ENCODE measurements at places on chromosomes 7 and 10.

- no peak for DNase-seq
These were observed 709.0 kb downstream of the GRID1 start for GRCh38 chr10:85657476-85658113.

DNA sequence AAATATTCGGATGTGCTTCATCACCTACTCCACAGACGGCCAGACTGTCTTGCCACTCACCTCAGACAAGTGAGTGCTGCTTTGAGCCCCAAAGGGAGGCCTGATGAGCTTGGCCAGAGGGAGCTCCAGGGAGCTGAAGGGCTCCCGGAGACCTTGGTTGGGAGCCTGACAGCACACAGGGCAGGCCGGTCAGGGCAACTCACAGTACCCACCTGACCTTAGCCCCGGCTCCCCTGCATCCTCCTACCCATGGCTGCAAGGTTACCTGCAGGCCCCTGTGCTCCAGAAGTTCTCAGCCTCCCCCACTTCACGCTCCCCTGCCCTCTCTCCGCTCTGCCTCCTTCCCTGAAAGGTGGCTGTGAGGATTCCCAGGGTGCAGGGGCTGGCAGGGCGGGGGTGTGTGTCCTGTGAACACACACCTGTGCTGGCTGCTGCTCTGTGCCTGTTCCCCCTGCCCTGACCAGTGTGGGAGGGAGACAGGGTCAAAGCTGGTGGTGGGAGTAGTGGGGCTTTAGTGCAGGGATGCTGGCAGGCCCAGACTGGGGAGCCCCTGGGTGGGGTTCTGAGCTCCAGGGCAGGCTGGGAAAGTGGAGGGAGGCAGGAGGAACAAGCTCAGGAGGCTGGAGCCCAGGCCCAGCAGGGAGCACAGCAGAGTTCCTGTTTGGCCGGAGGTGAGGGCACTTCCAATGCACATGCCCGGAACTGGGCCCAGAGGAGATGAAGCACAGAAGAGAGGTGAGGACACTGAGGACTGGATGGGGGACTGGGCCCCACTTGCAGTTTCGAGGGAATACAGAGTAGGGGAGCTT, 7.2 kb downstream of the ANTXRL start:
- no peak for DNase-seq

DNA sequence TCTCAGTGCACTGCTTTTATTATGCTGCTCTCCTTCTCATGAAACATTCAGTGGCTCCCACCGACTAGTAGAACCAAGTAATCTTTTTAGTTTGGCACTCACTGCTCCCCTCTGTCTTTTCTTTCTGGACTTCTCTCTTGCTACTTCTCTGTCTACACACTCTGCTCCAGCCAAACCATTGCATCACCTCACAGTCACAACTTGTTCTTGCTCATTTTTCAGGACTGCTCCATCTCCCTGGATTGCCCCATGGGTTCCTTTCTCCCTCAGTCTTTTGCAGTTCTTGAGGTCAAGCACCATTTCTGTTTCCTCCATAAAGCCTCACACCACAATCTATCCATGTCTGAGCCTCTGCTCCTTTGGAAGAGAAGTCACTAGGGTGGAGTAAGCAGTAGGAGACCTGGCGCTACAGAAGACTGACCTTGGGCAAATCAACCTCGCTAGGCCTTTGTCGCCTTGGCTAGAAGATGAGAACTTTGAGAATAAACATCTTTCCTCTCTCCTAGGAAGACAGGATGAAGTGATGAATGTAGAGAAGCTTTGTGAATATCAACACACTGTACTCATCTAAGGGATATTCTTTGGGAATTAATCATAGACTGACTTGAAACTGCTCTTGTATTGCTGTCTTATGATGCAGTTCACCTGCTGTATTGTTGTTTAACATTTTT, 186.2 kb downstream of the LRMDA start:
- DNase-seq = no peak

GRCh38 chr7:66099551-66100407, 14.9 kb upstream of the CRCP start:
- no peak for DNase-seq

DNA sequence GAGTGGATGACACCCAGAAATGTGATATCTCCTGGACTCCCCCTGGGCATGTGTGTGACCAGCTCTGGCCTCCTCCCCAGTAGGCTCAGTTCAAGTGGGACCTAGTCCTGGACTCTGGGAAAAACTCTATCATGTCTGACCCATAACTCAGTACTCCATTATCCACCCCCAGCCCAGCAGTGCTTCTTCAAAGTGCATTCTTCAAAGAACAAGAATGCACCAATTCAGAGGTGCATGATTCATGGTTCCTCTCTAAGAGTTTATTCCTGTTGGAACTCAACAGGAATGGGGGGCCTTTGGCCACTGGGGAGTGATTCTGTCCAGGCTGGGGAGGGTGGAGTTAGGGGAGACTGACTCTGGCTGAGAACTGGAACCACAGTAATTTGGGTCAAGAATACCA, 173.6 kb upstream of the CXCL12 start:
- DNase-seq = no peak

DNA sequence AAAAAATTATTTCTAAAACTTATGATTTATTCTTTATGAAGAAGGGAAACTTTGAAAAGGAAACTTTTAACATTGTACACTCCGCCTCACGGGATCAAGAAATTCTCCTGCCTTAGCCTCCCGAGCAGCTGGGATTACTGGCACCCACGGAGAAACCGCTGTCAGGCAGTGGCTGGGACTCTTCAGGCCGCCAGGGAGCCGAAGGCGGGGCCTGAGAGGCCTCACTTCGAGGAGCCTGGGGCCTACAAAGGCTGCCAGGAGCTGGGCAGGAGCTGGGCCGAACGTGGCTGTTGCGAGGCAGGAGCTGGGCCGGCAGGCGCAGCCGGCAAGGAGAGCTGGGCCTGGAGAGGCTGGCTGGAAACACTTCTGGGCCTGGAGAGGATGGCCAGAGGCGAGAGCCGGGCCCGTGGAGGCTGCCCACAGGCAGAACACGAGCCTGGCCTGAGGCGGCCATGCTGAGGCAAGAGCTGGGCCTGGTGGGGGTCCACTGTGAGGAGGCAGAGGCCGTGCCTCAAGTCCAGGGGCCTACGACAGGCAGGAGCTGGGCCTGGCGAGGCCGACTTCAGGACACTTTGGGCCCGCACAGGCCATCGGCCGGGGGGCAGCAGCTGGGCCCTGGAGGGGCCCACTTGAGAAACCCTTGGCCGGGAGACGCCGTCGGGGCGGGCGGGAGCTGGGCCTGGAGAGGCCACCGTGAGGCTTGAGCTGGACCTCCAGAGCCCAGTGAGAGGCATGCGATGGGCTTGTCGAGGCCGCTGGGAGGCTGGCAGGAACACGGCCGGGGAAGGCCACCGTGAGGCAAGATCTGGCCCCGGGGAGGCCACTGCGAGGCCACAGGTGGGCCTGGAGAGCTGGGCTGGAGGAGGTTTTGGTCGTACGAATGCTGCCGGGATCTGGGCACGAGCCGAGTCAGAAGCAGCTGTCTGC, 23.7 kb downstream of the MDH2 start:
- no peak for DNase-seq

GRCh38 chr7:151275813-151276577, 27.5 kb upstream of the SMARCD3 start:
- no peak for DNase-seq

DNA sequence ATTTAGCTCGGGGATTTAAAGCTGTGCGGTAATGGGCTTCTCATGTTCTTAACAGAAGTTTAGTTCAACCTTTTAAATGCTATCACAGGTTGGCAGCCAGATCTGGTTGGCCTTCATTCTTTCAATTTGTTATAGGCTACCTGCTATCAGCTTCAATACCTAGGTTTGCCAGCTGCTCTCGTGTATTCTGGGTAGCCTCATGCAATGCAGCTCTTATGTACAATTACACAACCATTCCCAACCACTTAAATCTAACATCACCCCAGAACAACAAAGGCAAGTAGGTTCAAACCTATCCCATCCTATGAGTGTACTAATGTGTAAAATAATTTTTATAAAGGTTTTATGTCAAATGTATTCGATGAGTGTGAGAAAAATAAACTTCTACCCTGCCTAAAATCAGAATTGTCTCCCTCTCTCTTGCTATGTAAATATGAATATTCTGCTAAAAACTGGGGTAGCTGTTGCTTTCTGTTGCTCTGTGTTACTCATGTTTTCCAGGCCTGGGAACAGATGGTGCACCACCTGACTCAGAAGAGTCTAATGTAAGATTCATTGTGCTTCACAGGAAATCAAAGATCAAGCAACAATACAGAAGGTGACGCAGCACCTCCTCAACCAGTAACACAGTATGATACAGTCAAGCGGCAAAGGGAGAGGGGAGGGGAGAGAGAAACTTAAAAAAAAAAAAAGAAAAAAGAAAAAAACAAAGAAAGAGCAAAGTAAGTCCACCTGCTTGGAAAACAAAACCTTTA, 188.6 kb downstream of the ETV1 start:
- no peak for DNase-seq

DNA sequence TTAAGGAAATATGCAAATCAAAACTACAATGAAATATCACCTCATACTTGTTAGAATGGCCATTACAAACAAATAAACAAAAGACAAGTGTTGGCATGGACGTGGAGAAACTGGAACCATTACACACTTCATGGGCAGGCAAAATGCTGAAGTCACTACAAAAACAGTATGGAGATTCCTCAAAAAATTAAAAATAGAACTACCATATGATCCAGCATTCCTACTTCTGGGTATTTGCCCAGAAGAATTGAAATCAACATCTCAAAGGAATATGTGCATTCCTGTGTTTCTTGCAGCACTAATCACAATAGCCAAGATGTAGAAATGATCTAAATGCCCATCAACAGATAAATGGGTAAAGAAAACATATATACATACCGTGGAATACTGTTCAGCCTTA, 83.6 kb downstream of the NRCAM start:
- no peak for DNase-seq

DNA sequence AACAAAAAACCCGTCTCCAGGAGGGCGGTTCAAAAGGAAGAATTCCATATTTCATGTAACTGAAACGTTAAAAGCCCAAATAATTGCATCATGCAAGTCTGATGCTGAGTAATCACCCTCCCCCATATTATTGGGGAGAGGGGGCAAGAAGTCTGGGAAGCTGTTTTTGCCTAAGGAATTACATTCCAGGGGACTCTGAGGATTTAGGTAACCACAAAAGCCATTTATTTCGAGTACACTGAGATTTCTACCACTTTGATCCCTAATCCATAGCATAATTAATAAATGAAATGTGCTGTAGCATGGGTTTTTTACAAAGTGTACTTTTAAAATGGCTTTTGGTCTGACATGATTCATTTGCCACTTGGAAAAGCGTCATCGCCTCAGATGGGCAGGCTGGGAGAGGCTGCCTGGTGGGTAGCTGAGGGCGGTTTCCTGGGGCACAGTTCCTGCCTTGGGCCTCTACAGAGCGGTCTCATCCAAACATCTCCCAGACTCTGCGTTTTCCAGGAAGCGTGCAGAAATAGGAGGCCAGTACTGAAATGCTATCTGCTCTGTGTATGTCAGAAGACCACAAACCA, 106.5 kb downstream of the TCF7L2 start:
- DNase-seq = no peak

DNA sequence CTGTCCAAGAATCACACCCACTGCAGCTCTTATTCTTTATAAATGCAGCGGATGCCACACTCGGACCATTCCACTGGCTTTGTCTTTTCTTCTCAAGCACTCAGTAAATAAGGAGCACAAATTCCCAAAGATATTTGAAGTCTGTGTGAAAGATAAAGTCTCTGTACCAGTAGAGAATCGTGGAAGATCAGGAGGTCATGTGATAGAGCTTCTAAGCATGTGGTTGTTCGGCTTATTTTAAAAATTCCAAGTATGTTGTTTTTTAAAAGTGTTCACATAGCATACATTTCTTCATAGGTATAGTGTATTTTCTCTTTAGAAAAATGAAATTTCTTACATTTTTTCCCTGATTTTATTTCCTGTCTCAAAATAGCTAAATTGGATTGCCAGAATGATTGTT, 75.8 kb downstream of the NOC3L start:
- no peak for DNase-seq

GRCh38 chr10:79203833-79204232, 135.1 kb downstream of the ZMIZ1 start:
- DNase-seq = peak; percentile 51

DNA sequence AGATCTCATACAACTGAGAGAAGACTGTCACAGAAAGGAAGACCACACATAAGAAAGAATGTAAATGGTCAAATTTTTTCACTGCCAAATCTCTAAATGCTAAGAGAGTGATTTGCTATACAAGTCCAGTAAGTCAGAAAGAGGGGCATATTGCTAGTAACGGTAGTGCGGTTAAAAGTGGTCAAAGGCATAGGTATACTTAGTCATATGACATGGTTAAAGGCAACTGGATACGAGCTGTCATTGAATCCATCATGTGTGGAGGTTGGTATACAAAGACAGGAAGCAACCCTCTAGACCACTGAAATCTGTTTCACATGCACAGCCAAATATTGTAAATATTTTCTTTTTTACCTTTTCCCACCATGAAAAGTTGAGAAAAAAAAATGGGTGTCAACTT, 4.8 kb downstream of the INHBA start:
- DNase-seq = no peak

DNA sequence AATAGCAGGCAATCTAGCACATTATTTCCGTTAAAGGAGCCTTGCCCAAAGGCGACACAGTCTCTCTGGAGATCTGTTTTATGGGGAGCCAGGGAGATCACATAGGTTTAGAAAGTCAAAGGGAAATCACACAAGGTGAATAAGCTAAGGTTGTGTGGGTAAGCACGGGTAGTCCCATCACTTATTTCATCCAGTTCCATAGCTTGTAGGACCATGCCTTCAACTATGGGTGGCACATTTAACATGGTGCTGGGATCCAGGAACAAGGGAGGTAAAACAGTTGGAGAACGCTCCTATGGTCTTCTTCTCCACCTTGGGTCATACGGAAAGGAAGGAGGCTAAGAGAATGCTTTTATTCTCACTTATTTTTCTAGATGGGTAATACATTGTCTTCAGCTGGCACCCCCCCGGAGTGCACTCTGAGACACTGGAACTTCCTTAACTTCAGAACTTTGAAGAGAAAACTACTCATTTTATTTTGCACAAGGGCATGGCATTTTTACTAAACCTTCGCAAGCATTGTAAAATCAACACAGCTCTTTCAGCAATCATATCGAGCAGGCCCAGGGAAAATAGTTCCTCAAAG, 435.4 kb downstream of the KIF20B start:
- DNase-seq = no peak

GRCh38 chr10:80139265-80139664, 6.7 kb downstream of the PLAC9 start:
- DNase-seq = no peak

- no peak for DNase-seq
These were observed 69.9 kb downstream of the APBB1IP start for GRCh38 chr10:26508016-26508415.

- no peak for DNase-seq
These were observed 114.9 kb downstream of the STRA8 start for GRCh38 chr7:135348493-135348892.

GRCh38 chr7:159130199-159130775, 14.4 kb downstream of the VIPR2 start:
- no peak for DNase-seq

- no peak for DNase-seq
These were observed 20.4 kb downstream of the TEX36 start for GRCh38 chr10:125662584-125662983.
